Large intestine (tissue), 12 donors: ENCODE measurements at places on chromosomes 7 and 10. TPM values are rescaled to one million over a fixed set of nuclear protein-coding genes. Genes with fewer than 3 reads are reported as not detected.

Gene PRSS37
- polyA plus RNA-seq, result 0.34 TPM

- H3K4me3 ChIP-seq, result no peak overlapping the region
- no peak for DNase-seq
- H3K27me3 ChIP-seq, result no peaks in the 10 kb centered on the region
- H3K27ac ChIP-seq, result peak overlapping the region; percentile 43
Measured at GRCh38 chr10:121522831-121523230, 75.4 kb downstream of the FGFR2 start.

DNA sequence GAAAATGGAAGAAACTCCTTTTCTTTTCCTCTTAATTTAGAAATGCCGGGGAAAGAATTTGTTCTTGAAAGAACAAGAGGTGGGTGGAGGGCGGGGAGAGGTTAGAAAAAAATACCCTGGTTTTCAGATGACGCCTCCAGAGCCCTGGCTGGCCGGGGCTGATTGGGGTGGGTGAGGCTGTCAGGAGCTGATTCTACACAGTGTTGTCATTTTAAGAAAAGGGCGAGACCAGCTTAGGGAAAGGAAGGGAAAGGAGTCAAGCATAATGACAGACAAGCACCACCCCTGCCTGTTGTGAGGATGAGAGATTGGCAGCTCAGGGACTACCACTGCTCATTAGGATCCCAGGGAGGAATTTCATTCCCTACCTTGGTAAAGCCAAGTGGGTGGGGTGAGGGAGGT is 9.9 kb upstream of the FAM180A start:
- H3K4me3 ChIP-seq, result no peak overlapping the region
- H3K4me1 ChIP-seq, result no peaks in the 10 kb centered on the region
- no peaks in the 10 kb centered on the region for H3K36me3 ChIP-seq
- DNase-seq, result no peak
- H3K27ac ChIP-seq, result no peak overlapping the region

DNA sequence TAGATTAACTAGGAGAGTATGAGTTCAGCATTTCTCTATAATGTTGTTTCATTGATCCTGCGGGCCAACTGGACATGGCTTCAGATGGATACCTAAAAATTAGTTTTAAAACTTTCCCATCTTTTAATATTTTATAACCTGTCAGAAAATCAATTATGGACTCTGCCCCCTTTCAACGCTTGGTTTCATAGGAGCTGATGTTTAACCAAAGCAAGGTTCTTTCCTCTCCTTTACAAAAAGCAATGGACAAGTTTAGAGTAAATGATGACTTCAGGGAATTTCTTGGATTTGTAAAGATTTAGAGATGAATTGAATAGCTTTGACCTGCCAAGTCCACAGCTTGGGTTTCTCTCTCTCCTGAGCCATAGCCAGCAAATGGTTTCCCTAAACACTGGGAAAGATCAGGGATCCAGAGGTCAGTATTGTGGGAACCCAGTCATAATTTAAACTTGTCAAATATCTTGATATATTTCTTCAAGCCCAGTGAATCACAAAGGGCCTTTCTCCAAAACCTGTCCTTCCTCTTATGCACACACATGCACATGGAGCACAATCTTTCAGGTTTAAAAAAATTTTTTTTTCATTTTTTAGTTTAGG is 177.1 kb downstream of the EVX1 start:
- no peaks in the 10 kb centered on the region for H3K27me3 ChIP-seq
- no peak overlapping the region for H3K27ac ChIP-seq
- H3K4me1 ChIP-seq, result peaks cover 2% of the 10 kb centered on the region
- no peak for DNase-seq
- H3K4me3 ChIP-seq, result no peak overlapping the region
- H3K36me3 ChIP-seq, result no peaks in the 10 kb centered on the region

GRCh38 chr7:101625031-101625791 is 3.9 kb downstream of the MYL10 start:
- no peaks in the 10 kb centered on the region for H3K4me1 ChIP-seq
- no peak overlapping the region for H3K4me3 ChIP-seq
- no peak overlapping the region for H3K27ac ChIP-seq
- H3K27me3 ChIP-seq, result peaks cover 27% of the 10 kb centered on the region
- H3K36me3 ChIP-seq, result no peaks in the 10 kb centered on the region
- no peak for DNase-seq

GRCh38 chr10:25174461-25175230 is at the start of gene GPR158:
TSS of gene GPR158 (plus strand) at chr10:25175001. CDS start at chr10:25175421, 420 bp downstream.
- no peak within 1 kb of the TSS for H3K27ac ChIP-seq
- no peaks in the 10 kb centered on the region for H3K36me3 ChIP-seq
- peaks cover 55% of the 10 kb centered on the region for H3K27me3 ChIP-seq
- peak; percentile 94 for DNase-seq

GRCh38 chr10:105146436-105146835 is 505.3 kb downstream of the SORCS3 start:
- H3K4me1 ChIP-seq, result peaks cover 11% of the 10 kb centered on the region
- H3K36me3 ChIP-seq, result no peaks in the 10 kb centered on the region
- no peak overlapping the region for H3K27ac ChIP-seq
- H3K4me3 ChIP-seq, result no peak overlapping the region

GRCh38 chr7:80848841-80849240 is 70.0 kb downstream of the SEMA3C start:
- H3K27me3 ChIP-seq, result no peaks in the 10 kb centered on the region
- DNase-seq, result no peak
- H3K36me3 ChIP-seq, result peaks cover 5% of the 10 kb centered on the region
- no peak overlapping the region for H3K27ac ChIP-seq
- H3K4me3 ChIP-seq, result no peak overlapping the region

- no peak for DNase-seq
- no peaks in the 10 kb centered on the region for H3K27me3 ChIP-seq
- H3K36me3 ChIP-seq, result no peaks in the 10 kb centered on the region
- no peaks in the 10 kb centered on the region for H3K4me1 ChIP-seq
Measured at GRCh38 chr10:62506371-62506770, 132.2 kb downstream of the ZNF365 start.

GRCh38 chr10:8577686-8578085 is 523.2 kb downstream of the GATA3 start:
- H3K4me3 ChIP-seq, result no peak overlapping the region
- no peak overlapping the region for H3K27ac ChIP-seq
- H3K27me3 ChIP-seq, result no peaks in the 10 kb centered on the region
- H3K36me3 ChIP-seq, result no peaks in the 10 kb centered on the region

GRCh38 chr7:47684728-47685127 is 102.8 kb upstream of the TNS3 start:
- no peaks in the 10 kb centered on the region for H3K36me3 ChIP-seq
- H3K4me3 ChIP-seq, result no peak overlapping the region
- no peak overlapping the region for H3K27ac ChIP-seq
- DNase-seq, result no peak
- peaks cover 15% of the 10 kb centered on the region for H3K4me1 ChIP-seq

DNA sequence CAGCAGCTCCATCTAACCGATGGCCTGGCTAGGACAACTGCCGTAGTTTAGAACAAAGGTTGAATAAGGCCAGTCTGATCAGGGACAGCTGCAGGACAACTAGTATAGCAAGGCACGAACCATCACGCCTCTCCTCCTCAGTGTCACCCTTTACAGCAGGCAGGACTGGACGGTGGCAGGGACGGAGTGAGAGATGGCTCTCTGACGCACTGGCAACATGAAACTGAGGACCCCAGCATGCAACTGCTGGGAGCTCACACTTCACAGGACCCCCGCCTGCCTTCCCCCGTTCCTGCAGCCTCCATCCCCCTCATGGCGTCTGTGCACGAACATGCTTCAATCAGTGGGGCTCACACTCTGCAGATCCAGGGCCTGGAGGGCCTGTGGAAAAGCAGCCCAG is 53.7 kb downstream of the ZRANB1 start:
- no peaks in the 10 kb centered on the region for H3K4me1 ChIP-seq
- no peak overlapping the region for H3K4me3 ChIP-seq
- H3K27me3 ChIP-seq, result no peaks in the 10 kb centered on the region
